Tongue (tissue), 3 donors: ENCODE measurements at places on chromosomes 4 and X.

DNA sequence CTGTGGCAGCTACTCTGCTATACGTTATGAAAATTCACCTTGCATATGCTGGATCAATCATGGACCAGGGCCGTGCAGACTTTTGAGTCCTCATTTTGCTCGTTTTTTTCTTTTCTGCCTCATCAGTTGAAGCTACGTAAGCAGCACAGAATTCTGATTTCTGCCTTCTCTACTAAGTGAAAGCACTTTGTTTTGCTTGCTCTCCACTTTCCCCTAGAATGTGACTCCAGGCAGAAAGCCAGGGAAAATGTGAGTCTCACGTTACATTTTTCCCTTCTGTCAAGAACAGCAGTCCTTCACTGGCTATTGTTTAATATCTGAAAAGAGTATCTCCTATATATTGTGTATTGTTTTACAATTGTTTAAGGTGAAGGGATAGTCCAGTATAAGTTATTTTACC is 1840.1 kb downstream of the PCDH7 start:
- DNase-seq: peak; percentile 83

- DNase-seq: no peak
These were observed 498.1 kb downstream of the NLGN4X start for GRCh38 chrX:5730556-5730955.

- no peak for DNase-seq
These were observed 770.8 kb upstream of the PRKX start for GRCh38 chrX:4484266-4484665.

DNA sequence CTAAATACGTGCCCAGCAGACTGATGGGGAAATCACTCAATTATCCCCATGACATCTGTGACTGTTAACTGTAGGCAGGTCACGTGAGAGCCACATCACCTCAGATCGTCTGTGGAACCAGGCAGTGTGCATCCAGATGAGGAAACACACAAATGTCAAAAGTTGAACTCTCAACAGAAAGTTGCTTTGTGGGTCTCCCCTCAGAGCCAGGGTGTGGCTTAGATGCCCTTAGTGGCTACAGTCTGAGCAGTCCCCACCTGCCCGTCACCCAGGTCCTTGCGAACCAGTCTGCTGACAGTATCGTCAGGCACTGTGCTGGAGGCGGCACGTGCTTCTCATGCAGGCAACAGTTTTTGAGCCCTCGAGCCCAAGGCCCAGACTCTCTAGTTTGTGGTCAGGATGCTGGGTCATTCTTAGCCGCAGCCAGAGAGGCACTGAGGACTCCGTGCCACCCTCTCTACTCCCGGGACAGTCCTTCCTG is 10.8 kb downstream of the TMEM187 start:
- DNase-seq: no peak

DNA sequence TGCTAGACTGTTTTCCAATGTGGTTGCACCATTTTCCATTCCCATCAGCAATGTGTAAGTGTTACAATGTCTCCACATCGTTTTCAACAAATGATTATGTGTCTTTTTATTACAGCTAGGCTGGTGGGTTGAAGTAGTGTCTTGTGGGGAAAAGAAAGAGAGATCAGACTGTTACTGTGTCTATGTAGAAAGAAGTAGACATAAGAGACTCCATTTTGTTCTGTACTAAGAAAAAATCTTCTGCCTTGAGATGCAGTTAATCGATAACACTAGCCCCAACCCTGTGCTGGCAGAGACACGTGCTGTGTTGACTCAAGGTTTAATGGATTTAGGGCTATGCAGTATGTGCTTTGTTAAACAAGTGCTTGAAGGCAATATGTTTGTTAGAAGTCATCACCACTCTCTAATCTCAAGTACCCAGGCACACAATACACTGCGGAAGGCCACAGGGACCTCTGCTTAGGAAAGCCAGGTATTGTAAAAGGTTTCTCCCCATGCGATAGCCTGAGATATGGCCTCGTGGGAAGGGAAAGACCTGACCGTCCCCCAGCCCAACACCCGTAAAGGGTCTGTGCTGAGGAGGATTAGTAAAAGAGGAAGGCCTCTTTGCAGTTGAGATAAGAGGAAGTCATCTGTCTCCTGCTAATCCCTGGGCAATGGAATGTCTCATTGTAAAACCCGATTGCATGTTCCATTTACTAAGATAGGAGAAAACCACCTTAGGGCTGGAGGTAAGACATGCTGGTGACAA is 23.0 kb upstream of the UGT2B15 start:
- no peak for DNase-seq

DNA sequence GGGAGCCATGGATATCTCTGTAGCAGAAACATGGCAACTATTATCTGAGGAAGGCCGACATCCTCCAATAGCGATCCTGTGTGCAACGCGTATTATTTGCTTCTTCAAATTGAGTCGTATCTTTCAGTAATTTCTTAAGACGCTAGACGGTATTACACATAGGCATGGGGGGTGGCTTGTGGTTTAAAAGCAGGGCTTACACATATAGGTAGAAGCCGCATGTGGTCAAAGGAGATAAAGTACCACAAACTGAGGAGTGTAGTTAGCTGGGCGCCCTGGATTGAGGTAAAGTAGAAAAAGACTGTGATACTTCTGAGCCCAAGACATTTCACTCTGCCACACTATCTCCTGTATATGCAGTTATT is 94.6 kb downstream of the SORBS2 start:
- no peak for DNase-seq

DNA sequence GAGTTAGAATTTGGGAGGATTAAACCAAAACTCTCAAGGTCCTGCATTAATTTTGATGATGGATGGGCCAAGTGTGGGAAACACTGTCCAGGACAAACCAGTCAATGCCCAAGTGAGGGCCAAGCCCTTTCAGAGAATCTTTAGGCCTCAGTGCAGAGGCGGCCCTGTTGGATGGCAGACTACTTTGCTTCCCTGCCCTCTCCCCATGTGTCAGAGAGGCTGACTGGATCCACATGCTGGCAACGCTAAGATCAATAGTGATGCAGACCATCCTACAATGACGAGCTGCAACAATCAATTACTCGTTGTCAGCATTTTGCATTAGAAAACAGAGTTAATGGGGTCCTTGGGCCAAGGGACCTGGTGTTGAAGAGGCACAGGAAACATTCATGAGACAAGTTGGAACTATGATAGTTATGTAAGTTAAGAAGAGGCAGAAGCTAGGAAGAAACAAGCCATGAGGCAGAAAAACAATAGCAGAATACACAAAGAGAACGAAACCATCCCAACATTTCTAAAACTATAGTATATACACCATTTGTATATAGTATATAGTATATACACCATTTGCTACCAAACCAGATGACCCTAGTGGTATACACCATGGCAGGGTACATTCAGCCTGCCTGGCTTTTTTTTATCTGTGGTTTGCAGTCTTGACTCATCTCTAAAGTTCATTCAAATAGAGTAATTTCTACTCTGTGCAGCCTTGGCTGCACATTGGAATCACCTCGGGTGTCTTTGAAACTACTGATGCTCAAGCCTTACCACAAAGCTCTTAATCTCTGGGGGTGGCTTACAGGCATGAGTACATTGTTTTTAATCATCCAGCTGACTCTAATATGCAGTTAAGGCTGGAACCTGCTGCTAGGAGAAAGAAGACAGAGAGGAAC is 147.7 kb upstream of the GYPA start:
- no peak for DNase-seq

- peak; percentile 59 for DNase-seq
These were observed 391.5 kb upstream of the IGFBP7 start for GRCh38 chr4:57501720-57502119.

- no peak for DNase-seq
These were observed 38.5 kb downstream of the LAMTOR3 start for GRCh38 chr4:99855678-99856077.

- no peak for DNase-seq
These were observed 122.5 kb downstream of the ADAMTS3 start for GRCh38 chr4:72446353-72447055.

DNA sequence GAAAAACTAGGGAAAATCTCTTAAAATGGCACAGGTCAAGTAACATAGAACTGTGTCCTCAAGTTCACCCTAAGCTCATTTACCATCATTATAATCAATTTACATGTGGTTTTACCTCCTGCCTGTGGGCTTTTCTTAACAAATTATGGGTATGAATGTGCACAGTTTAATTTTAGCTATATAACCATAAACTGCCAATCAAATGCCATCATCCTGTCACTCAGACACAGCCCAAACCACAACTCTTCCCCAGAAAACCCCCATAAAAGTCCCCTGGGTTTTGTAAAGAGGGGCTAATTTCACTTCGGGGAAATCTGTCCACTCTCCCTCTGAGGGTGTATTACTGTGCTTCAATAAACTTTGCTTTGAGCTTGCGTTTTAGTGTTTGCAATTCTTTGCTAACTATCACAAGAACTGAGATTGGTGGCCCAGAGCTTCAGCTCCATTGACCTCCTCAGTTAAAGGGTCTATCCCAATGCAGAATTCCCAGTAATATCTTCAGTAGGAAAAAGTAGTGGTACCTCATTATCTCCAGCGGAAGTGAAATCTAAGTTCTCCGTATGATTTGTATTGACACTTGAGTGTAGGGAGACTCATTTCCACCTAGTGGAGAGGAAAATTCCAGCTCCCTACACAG is 394.6 kb downstream of the SPOCK3 start:
- no peak for DNase-seq
